ENCODE measurements at places on chromosomes 3 and 15.

GRCh38 chr15:98751767-98752166, 103.4 kb downstream of the IGF1R start:
- DNase-seq: no peak

DNA sequence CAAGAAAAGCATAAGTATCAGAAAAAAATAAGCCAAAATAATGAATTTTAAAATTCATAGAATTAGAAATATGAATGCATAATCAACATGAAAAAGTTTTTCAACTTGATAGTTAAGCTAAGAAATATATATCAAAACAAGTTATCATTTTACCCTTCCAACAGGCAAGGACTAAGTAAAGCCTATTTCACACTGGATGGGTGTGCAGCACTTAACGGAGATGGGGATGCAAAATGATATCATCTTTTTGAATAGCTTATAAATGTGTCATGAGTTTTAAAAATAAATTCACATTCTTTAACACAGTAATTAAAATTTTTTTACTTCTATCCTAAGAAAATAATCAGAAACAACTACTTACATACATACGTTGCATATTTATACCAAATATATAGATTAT, 20.9 kb downstream of the PIK3R4 start:
- DNase-seq: no peak

- no peak for DNase-seq
Observed at GRCh38 chr3:61570813-61571212, 9.4 kb downstream of the PTPRG start.

DNA sequence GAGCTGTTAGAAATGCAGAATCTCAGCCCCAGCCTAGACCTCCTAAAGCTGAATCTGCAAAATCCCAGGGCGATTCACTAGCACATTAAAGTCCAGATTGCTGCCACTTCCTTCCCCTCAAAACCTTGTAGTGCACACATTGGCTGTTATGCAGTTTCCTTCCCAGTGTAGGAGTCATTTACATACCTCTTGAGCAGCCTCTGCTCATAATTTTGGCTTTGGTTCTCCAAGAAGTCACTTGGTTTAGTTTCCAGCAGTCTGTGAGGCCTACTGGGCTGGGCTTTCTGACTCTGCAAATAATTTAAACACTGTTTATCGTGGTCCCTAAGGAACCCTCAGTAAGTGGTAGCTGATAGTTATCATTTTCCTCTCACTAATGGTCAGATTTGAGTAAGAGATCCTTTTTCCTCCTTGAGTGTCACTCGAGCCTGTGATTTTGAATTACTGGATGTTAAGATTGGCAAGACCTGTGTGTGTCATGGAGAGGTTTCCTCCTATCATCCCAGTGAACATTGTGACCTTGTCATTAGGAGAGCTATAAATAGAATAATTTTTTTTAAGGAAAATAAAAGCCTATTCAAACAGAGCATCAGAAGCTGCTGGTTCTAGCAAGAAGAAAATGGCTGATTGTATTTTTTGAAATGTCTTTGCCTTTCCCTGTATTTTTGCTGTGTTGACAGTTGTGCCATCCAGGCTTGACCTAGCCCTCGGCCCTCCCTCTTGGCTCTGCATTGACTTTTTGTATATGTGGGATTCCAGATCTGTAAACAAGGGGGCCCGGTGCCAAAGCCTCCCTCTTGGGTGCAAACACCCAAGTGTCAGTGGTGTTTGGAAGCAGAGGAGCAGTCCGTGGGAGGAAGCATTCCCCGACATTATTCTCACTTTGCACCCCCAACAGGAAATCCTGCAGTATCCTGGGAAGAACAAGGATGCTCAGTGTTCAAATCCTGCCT, 134.8 kb upstream of the ANKRD28 start:
- no peak for DNase-seq

GRCh38 chr3:31958701-31959152, 22.3 kb downstream of the OSBPL10 start:
- DNase-seq: no peak

GRCh38 chr3:53707222-53707621, 139.0 kb downstream of the CHDH start:
- DNase-seq: no peak

Measured in type B pancreatic cell (in vitro differentiated cells).